Stimulated activated CD4-positive, alpha-beta T cell treated with anti-CD3 and anti-CD28 coated beads, Interleukin-4, amount 100 ng/mL, for 1 hour (primary cell): ENCODE measurements at places on chromosomes 4 and X.
A peak's percentile ranks its signal among the peaks of the same experiment; 100 is the strongest.

DNA sequence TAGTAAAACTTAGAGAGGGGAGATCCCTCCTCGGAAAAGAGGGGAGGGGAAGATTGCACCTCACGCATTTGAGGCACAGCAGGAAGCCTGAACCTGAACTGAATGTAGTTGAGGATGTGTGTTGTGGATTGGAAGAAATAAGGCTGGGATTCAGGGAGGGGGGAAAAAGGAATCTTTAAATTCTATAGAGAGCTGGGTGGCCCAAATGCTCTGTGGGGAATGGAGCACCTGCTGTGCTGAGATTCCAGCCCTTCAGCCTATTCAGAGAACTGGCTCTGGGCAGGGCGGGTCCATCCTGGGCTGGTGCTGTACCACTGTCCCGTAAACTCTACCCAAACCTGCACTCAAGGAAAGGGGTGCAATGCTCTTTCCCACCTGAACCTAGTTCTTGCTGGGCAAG is 4.1 kb downstream of the FOXO4 start:
- DNase-seq, result no peak

GRCh38 chr4:44157611-44158277 is 290.9 kb downstream of the KCTD8 start:
- no peak for DNase-seq

DNA sequence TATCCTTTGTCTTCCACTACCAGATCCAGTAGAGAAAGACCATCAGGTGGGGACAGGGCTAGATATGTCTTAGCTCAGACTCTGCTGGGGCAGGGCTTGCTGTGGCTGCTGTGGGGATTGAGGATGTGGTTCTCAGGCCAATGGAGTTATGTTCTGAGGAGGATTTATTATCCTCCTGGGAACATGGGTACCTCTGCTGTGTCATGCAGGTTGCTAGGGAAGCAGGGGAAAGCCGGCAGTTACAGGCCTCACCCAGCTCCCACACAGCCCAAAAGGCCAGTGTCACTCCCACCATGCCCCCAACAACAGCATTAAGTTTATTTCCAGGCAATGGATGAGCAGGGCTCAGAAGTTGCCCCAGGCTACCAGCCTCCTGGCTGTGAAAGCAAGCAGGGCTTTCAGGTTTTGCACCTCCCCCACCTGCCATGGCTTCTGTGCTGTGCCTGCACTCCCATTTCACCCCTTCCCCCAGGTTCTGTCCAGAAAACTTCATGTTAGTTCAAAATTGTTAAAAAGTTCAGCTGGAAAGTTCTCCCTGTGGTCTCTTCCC is 879.9 kb downstream of the ARAP2 start:
- no peak for DNase-seq

DNA sequence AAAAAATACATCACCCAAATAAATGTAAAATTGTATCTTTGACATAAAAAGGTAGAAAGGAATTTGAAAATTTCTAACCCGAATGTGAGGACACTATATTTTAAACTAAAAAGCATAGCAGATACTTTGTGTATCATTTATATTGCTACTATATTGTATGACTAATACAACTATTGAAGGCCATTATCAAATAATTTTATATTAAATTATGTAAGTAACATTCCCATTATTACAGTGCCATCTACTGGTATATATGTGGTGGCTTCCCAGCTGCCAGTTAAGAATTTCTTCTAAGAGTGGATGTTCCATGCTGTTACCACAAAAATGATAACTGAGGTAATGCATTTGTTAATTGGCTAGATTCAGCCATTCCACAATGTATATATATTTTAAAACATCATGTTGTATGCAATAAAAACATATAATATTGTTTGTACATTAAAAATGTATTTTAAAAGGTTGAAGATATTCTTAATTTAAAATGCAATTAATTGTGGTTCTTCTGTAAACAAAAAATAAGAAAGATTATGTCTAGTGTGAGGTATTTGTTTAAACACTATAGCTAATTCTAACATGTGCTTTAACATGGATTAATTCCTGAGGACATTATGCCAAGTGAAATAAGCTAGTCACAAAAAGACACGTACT is 65.3 kb downstream of the EGF start:
- DNase-seq, result no peak

DNA sequence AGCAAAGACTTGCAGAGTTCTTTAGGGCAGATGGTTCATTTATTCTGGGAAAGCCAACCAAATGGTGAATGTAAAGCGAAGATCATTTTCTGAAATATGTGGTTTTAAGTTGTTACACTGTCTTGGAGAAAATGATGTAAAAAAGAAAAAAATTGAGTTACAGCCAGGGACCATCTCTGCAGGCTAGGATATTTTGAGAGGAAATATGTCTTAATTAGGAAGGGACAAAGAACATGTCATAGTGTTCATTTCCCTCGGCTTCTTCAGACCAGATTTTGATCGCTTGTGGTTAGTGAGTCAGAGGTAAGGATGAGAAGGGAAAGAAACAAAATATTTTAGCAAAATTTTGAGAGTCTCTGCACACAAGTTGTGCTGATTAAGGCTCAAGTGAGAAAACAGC is 59.0 kb upstream of the C1QTNF7 start:
- no peak for DNase-seq

- DNase-seq, result no peak
Measured at GRCh38 chrX:39873117-39873516, 224.6 kb downstream of the BCOR start.

DNA sequence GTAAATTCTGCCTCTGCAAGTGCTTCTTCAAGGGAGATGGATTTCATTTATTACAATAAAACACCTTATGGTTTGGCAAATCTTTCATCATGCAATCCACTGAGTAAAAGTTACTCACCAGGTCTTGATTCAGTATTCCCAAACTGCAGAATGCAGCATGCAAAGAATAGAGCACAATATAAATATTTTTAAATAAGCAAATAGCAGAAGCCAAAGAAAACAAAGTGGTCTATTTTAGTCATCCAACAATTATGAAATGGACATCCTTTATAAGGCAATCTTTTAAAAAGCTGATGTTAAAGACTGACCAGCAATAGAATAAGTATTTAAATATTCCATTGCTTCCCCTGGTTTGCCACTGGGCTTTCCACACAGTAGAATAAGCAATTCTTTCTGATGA is 59.5 kb downstream of the SLC39A8 start:
- DNase-seq, result no peak

DNA sequence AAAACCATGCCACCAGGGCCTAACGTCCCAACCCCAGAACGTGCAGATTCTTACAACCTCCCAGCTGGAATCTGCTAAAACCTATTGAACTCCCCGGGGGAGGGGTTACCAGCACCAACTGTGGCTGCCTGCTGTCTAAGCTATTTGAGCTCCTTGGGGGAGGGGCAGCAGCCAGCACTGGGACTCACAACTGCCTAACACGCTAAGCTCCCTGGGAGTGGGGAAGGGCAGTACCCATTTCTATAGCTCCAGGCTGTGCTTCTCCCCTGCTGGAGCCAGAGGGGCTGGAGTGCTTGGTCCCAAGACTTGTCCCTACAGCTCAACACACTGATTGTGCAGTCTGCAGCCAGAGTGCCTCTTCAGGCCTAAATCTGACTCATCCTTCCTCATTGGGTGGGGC is 459.8 kb upstream of the FGF16 start:
- no peak for DNase-seq

DNA sequence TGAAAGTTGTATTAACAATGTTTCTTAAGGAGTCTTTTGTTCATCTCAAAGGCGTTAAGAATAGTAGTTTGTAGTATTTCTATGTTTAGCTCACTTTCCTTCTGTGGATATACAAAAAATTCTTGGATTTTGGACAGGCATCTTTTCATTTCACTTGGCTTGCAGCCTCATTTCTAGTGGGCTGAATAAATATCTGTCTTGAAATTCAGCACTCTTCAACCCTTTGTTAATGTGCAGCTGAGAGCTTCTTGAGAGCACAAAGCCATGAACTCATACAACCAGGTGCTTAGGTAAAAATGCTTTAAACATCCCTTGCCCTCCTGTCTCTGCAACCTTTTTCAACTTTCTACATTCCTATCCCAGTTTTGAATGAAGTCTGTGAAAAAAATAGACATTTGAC is 1003.2 kb downstream of the C4orf33 start:
- DNase-seq, result no peak

GRCh38 chrX:1462110-1462509 is 9.4 kb upstream of the ASMTL start:
- DNase-seq, result no peak

GRCh38 chrX:15158350-15158735 is 111.5 kb downstream of the ASB9 start:
- DNase-seq, result no peak

DNA sequence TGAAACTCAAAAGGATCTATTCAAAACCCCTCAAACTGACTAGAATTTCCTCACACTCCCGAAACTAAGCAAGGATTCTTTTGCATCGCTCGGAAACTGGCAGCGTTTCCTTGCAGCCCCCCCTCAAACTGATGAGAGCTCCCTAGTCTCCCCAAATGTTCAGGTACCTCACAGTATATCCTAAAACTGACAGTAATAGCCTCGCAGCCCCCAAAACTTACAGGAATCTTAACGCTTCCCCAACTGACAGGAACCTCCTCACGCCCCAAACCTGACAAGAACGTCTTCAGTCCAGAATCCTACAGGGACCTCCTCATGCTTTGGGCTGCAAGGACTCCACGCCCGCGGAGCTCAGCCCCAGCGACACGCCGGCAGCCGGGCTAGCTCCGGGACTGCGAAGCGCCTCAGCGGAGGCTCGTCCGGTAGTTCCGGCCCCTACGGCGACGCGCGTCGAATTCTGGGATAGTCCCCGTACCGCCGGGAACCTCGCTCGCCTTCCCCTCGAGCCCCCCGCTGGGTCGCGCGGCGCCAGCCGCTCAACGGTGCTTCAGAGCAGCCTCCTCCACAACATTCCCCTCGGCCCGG is 640 bp downstream of the PHF8 start:
- DNase-seq, result peak; percentile 43

- no peak for DNase-seq
Measured at GRCh38 chrX:135438734-135439043, 16.9 kb downstream of the SMIM10L2A start.

- DNase-seq, result no peak
Measured at GRCh38 chr4:78756776-78757175, 19.4 kb upstream of the BMP2K start.

DNA sequence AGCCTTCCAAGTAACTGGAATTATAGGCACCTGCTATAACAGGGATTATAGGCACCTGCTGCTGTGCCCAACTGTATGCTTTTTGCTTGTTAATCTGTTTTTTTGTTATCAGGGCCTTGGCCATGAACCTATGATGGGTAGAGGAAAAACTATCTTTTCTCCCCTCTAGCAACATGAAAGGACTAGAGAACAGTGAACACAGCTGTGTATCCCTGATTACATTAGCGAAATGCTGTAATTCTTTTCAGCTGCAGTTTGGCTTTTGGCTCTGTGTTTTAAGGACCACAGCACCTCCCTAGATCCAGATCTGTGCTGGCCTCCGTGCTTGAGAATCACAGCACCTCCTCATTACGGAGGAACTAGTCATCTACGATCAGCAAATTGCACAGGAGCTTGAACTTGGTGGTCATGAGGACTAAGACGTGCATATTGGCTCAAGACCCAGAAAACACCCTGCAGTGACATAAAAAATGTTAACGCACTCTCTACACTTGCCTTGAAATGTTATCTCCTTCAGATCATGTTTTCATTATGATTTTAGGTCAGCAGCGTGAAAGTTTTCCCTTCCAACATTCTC is 57.7 kb upstream of the S100G start:
- DNase-seq, result no peak
